ENCODE measurements at places on chromosomes 5 and 9.

DNA sequence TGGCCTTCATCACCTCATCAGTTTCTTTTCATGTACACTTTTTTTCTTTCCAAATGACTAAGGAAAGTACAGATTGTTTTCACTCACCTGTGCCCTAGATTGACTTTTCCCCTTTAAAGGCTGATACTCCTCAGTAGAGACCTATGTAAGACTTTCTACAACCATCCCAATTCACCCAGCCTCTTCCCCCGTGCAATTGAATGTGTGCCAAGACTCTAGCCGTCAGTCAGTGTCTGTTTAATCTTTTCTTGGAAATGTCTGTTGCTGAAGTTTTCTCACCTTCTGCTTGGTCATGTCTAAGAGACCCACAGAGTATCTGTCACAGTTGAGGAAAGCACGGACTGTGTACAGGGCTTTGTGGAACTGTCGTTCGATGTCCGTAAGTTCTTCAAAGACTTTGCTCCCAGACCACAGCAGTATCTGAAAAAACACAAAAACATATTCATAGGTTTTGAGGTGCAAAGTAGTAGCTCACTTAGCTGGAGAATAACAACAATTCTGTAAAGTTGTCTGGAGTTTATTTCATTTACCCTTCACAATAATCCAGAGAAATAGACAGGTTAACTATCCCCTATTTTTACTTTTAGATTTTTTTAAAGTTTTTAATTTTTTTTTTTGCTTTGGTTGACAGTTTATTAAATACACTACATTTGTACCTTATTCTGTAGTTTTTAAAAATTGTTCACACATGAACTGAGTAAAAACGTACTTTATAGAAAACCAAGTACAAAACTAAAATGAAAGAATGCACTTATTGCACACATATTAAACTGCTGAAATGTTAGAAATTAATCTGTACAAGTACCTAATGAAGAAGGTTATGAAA, 13.6 kb downstream of the PDE6A start:
- DNase-seq: no peak

- no peak for DNase-seq
Observed at GRCh38 chr5:54523534-54523933, 6.0 kb downstream of the SNX18 start.

- DNase-seq: no peak
Observed at GRCh38 chr5:72486371-72486770, 20.8 kb downstream of the ZNF366 start.

DNA sequence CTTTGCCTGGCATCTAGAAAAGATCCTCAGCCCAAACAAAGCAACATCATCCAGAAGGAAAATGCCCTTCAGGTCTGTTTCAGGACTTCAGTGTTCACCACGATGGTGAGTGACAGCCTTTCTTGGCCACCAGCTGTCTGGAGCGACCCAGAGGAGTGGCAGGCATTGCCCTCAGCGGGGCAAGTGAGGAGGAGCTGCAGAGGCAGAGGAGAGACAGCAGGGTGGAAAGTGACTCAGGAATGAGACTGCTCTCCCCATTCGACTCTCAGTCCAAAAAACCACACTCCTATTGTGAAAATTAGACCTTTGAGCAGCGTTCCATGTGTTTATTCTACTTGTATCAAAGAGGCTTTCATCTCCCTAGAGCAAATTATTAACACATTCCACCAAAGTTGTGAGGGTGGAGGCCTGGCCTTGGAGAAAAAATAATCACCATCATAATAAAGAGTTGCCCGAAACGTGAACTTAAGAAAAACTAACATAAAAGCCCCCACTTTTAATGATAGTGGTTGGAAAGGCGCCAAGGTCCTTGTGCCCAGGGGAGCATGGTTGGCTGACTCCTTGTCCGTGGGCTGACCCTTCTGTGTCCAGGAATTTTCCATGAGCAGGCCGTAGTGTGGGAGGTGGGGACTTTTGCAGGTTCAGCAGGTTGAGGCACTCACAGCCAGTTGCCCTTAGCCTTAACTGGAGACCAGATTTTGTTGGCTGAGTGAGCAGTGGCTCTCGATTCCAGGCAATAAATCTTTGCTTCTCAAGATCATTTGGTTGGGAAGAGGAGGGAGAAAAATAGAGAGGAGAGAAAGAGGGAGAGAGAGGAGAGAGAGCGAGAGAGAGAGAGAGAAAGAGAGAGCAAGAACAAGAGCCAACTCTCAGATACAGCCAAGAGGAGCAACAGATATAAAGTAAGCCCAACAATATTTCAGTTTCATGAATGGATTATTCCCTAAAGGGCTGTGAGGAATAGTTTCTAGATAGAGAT, 125.9 kb upstream of the ANKRD55 start:
- no peak for DNase-seq

- DNase-seq: no peak
Observed at GRCh38 chr5:1549475-1550030, 25.8 kb upstream of the LPCAT1 start.

- DNase-seq: no peak
Observed at GRCh38 chr5:137714946-137715345, 20.9 kb downstream of the KLHL3 start.

DNA sequence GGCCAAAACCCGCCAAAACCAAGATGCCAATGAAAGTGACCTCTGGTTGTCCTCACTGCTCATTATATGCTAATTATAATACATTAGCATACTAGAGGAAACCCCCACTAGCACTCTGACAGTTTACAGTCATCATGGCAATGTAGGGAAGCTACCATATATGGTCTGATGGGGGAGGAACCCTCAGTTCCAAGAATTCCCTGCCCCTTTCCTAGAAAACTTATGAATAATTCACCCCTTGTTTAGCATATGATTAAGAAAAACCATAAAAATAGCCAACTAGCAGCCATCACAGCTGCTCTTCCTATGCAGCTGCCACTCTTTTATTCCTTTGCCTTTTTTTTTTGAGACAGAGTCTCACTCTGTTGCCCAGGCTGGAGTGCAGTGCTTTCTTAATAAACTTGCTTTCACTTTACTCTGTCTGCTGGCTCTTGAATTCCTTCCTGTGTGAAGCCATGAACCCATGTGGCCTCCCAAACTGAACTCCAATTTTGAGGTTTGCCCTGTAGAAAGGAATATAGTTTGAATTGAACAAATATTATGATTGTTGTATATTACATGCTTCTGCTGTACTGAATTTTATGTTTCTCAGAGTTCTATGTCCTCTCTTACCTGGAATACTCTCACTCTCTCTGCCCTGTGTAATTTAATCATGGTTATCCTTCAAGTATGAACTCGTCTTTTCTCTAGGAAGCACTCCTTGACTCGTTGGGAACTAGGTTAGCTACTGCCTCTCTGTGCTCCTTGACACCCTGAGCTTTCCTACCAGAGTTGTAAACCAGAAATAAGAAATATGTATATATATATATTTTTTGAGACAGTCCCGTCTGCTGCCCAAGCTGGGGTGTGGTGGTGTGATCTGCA, 59.8 kb downstream of the KIAA1958 start:
- DNase-seq: no peak

GRCh38 chr9:77901018-77901417, 130.6 kb downstream of the GNAQ start:
- DNase-seq: no peak

DNA sequence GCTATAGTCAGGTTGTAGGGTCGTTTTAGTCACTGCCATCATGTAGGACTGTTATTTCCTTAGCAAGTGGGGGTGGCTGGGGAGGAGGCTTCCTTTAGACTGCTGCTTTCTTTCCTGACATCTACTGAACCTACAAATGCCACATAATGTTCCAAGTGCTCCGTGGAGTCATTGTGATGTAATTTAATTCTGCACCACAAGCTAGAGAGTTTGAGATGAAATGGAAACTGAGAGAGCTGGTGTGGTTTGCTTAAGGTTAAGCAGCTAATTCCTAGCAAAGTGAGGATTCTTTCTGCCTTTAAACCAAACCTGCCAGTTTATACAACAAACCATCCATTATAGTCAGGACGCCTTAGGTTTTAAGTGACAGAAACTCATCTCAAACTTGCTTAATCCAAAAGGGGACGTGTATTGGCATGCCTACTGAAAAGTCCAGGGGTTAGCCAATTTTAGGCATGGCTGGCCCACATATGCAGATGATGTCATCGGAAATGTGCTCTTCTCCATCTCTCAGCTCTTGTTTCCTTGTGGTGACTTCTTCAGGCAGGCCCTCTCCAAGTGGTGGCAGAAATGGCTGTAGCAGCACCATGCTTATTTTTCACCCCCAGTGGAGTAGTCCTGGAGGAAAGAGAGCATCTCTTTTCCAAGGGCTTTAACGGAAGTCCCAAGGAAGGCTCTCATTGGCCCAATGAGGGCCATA, 30.5 kb downstream of the ZNF618 start:
- no peak for DNase-seq

DNA sequence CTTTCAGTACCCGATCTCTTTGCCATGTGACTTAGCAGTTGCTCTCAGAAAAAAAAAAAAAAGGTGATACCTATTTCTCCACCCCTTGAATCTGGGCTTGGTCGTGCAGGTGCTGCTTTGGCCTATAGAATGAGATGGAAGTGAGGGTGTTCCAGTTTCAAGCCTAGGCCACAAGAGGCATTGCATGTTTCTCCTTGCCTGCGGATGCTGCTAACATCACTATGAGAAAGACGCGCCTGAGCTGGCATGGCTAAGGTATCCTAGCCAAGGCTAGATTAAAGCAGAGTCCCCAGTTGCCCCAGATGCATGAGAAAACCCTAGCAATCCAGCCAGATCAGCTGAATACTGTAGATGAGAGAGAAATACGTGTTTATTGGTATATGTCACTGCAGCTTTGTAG, 14.7 kb upstream of the CSF1R start:
- no peak for DNase-seq

DNA sequence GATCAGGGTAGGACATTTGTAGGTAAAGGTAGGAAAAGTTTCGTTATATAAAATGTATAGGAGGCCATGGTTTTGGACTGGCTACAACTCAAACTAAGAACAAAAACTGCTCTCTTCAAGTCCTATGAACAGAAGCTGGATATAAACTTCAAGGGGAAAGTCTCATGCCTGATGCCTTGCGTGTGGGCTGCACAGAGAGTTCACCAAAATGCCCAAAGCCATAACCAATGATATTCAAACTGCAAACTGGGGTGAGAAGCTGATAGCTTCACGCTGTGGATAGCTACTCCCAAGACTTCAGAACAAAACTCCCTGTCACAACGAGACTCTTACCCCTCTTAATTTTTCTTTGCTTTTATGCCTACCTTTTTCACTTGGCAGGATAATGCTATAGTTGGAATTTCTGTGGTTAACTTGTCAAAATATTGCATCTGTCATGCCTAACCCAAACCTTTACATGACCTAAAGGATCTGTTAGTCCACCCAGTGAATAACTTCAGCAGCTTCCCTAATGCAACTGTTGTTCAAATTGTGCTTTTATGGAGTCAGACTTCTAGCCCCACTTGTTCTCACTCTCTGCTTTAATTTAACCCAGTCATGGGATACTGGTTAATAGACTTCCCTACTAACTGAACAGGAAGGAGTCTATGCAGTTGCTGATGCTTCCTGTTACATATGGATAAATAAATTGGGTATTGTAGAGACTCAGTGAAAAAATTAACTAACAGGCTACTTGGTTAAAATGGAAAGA, 71.9 kb downstream of the SFXN1 start:
- DNase-seq: no peak

DNA sequence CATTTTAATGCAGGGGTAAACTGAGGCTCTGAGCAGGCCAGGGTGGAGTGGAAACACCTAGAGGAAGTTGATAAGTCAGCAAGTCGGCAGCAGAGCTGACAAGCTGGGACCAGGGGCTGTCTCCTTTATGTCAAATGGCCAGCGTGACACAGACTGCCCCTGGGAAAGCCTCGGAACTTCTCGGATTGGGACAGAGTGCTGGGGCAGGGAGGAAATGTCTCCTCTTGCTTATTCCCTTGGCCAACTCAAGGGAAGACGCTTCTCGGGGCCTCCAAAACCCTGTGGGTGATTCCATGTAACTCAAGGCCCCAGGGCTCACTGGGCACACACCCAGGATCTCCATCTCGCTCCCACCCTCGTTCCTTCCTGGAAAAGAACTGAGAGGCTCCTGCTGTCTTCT, 25.4 kb upstream of the ANXA6 start:
- no peak for DNase-seq

DNA sequence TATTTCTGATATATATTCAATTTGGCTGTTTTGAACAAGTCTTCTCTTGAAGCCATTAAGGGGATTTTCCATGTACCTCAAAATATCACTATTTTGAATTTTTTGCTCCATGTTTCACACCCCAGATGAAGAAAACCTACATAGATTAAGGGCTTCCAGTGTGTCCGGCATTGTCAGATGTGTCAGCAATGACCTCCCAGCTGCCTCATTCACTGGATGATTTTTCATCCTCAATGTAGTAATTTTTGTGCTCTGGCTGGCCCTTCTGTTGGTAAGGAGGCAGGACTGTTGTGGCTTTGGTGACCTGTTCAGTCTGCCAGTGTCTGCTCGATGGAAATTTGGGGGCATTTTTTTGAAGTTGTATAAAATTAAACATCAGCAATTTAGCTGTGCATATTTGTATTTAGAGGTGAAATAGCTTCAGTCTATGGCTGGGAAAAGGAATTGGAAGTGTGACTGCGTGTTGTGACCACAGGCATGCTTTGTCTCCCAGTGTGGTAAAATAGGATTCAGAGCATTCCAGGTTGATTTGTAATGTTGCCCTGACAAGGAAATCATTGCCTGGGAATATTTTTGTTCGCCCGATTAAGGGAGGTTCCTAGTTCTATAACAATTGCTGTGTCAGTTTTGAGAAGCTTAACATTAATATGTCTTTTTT, 312.4 kb downstream of the ARHGEF28 start:
- no peak for DNase-seq

DNA sequence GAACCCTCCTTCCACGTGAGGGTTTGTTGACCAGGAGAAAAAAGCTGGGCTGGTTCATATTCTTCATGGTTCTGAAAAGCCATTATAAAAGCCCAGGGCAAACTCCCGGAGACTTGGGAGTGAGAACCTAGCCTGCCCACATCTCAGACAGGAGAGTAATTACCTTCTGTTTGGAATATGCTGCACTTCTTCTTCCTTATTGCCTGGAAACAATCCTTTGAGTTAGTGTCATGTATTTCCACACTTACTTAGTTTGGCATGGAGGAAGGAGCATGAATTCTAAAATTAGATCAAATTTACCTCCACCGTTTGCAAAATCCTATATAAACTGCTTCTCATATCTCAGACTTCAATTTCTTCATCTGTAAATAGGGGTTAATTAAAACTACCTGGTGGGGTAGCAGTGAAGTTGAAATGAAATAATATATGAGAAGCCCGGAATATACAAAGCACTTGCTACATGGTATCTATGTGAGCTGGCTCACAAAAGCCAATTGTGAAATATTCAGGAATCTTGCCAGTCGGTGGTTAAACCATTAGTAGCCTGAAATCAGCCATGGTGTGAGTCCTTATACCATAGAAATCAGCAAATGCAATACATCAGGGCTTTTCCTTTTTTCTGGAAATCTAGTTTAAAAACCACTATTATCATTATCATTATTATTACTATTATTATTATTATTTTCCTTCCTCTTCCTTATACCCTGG, 140.0 kb upstream of the RAD23B start:
- DNase-seq: no peak

All from activated CD4-positive, alpha-beta T cell treated with anti-CD3 and anti-CD28 coated beads for 1 hour (primary cell).